Esophagus squamous epithelium (tissue), 5 donors: ENCODE measurements at places on chromosomes 5 and 9.

DNA sequence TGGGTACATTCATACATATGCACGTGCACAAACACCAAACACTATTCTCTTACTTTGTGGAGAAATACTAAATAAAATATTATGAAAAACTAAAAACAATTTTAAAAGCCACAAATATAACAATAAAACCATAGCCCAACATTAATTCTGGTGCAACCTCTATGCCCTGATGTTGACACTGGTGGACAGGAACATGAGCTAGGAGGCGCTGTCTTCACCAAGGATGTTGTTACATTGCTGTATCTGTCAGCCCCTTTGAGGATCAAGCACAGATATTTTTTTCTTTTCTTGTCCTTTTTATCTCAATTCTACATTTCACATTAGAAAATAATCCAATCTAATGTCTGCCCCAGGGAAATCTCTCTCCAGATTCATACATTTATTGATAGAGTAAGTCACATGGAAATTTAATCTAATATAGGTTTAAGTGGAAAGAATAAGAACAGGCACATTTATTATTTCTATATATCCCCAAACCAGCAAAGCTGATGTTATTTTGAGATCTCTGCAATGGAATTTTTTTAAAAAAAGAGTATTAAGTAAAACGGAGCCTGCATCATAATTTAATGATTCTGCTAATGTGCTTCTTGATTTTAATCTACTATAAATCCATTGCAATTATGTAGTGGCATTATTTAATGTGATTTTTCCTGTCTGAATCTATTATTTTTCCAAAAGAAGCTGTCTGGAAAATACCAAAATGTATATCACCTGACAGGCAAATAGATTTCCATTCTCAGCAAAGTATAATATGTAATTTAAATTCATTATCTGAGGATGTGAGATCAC is 716.5 kb downstream of the MTRR start:
- no peaks in the 10 kb centered on the region for H3K36me3 ChIP-seq
- no peak overlapping the region for H3K27ac ChIP-seq
- no peaks in the 10 kb centered on the region for H3K27me3 ChIP-seq

DNA sequence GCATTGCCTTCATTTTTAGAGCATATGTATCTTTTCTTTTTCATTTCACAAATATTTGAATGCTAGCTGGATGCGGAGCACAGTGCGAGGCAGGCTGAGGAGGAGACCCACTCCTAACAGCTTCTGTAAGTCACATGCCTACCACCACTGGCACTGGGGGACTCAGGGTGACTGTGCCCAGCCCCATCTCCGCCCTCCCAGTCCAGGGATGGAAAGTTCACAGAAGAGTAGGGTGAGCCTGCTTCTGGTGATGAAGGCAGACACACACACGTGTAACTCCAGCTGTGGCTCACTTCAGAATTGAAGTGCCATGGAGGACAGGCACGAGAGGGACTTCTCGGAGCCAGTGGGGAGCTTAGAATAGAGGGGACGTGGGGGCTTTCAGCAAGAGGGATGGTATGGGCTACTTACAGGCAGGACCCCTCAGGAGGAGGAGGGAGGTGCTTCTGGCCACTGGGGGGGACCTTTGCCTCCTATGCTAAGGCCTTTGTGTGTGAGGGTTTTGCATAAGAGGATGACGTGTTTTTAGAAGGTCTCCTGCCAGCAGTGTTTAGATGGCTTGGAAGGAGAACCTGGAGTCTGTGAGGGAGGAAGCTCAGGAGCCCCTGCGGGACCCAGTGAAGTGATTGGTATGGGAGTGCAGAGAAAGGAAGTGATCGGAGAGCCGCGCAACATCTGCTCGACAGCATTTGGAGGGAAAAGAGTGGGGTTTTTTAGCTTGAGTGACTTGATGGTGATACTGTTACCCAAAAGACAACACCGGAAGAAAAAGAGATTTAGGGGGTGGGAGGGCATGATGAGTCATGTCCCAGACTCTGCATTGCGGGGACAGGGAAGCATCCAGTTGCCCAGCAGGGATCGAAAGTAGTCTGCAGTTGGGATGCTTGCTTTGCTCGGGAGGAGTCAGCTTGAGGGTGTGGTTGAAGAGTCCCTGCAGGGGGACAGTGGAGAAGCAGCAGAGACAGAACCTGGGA is 163.5 kb upstream of the OTULINL start:
- H3K27me3 ChIP-seq: no peaks in the 10 kb centered on the region
- no peak for DNase-seq
- peaks cover 6% of the 10 kb centered on the region for H3K36me3 ChIP-seq
- peaks cover 27% of the 10 kb centered on the region for H3K4me1 ChIP-seq
- peak overlapping the region; percentile 27 for H3K27ac ChIP-seq

DNA sequence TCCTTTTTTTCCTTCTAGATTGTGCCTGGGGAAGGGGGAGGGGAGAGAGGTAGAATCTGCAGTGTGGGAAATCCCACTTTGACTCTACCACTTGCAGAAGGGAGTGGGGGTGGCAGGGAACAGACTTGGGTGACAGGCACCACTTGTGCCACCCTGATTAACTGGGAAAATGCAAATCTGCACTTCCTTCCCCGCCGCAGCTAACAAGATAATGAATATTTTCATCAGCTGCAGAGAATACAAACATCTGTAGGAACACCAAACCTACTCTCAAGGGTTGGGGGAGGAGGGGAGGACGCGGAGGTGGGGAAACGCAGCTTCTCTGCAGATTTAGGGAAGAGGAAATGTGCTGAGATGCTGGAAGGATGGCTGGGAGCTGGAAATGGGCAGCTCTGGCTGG is 73.5 kb downstream of the TRIM32 start:
- H3K4me1 ChIP-seq: no peaks in the 10 kb centered on the region
- DNase-seq: no peak
- H3K36me3 ChIP-seq: no peaks in the 10 kb centered on the region
- no peak overlapping the region for H3K27ac ChIP-seq
- no peak overlapping the region for H3K4me3 ChIP-seq

GRCh38 chr9:4306777-4307121 is 6.9 kb upstream of the GLIS3 start:
- peaks cover 11% of the 10 kb centered on the region for H3K4me1 ChIP-seq
- no peak for DNase-seq
- no peak overlapping the region for H3K27ac ChIP-seq
- H3K27me3 ChIP-seq: no peaks in the 10 kb centered on the region
- H3K4me3 ChIP-seq: no peak overlapping the region

- H3K36me3 ChIP-seq: no peaks in the 10 kb centered on the region
- H3K4me1 ChIP-seq: peaks cover 3% of the 10 kb centered on the region
- H3K27me3 ChIP-seq: no peaks in the 10 kb centered on the region
- H3K4me3 ChIP-seq: no peak overlapping the region
Measured at GRCh38 chr5:96649251-96649662, 12.9 kb upstream of the CAST start.

- no peak for DNase-seq
- H3K27me3 ChIP-seq: no peaks in the 10 kb centered on the region
- H3K27ac ChIP-seq: no peak overlapping the region
- no peaks in the 10 kb centered on the region for H3K4me1 ChIP-seq
- no peaks in the 10 kb centered on the region for H3K36me3 ChIP-seq
Measured at GRCh38 chr9:36942891-36943290, 91.2 kb downstream of the PAX5 start.

GRCh38 chr5:173383711-173384110 is 55.5 kb upstream of the STC2 start:
- H3K27me3 ChIP-seq: no peaks in the 10 kb centered on the region
- H3K36me3 ChIP-seq: no peaks in the 10 kb centered on the region
- no peak for DNase-seq
- no peaks in the 10 kb centered on the region for H3K4me1 ChIP-seq
